ENCODE measurements at places on chromosomes 12 and 14. TPM values are rescaled to one million over a fixed set of nuclear protein-coding genes. Genes with fewer than 3 reads are reported as not detected.

DNA sequence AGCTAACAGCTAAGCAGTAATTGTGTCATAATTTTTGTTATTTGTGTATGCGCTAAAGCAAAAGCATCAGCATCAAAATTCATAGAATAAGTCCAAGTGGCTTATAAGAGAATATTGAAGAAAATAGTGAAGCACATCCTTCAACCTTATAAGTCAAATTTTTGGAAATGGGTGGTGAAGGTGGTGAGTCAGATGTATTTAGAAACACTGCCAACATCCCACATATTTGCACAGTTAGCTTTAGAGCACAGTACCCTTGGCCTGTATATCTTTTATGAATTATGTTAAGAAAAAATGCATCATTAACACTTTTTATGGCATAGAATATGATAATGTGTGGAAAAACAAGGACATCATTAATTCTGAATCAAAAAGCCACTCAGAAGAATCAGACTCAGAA, 8.0 kb downstream of the SYT10 start:
- DNase-seq = no peak

DNA sequence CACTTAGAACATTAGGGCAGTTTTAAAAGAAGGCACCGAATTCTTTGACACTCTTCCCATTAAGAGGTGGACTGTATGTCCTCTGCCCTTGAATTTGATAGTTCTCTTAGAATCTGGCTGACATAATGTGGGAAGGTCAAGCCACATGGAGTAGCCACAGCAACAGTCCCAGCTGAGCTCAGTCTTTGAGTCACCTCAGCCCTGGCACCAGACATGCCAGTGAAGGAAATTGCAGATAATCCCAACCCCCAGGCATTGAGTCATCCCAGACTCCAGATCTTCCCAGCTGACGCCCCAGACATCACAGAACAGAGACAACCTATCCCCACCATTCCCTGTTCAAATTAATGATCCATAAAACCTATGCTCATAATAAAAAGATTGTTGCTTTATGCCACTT, 83.4 kb downstream of the GTF2A1 start:
- DNase-seq = no peak

DNA sequence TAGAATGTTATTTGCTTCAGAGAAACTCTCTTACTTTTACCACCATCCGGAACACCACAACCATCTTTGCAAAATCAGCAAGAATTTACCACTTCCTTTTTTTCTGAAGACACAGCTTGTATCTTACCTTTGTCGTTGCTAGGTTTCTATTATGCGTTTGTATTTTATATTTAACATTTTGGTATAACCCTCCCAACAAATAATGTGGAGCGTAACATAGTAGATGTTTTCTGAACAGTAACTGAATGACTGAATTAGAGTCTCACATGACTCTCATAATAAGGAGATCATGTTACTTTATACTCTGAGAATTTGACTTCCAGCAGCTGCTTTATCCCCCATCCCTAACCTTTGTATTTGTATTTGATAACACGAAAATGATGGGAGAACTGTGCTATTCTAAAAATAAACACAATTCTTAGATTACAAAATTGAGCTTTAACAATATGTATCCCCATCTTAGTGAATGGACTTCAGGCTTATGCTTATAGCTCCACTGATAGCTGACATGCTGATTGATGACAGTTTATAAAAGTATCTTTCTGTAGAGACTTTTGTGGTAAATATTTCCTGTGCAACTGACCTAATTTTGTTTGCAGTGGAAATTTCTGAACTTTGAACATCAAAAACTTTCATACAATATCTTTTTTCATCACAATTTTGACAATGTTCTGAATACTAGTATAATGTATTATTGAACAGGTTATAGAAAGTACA, 7.9 kb upstream of the KLRB1 start:
- DNase-seq = no peak

IFNG gene
- total RNA-seq = 0.08 TPM

- DNase-seq = no peak
Observed at GRCh38 chr12:89185889-89186288, 166.4 kb downstream of the DUSP6 start.

GRCh38 chr14:95667249-95667693, 19.0 kb upstream of the TCL1B start:
- DNase-seq = no peak

RDH5 gene
- total RNA-seq = 9.2 TPM

DNA sequence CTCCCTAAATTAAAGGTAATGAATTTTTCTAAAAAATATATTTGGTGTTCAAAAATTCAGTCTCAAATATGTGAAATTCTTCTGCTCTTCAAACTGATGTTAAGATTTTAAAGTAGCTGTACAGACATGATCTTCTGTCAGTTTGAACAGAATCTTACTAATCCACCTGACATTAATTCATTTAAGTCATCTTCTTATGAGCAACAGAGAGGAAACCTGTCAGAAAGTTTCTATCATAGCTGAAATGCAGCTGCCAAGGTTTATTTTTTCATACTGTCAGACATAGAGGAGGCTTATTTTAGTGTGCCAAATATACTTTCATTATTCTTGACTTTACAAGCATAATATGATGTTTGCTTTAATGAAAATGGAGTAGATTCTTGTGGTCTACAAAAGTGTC, 686.6 kb upstream of the MIS18BP1 start:
- DNase-seq = no peak

GRCh38 chr12:32091696-32092095, 15.0 kb upstream of the BICD1 start:
- DNase-seq = no peak
